Fibroblast of the aortic adventitia (primary cell): ENCODE measurements at places on chromosomes 16 and 17. TPM values are rescaled to one million over a fixed set of nuclear protein-coding genes. Genes with fewer than 3 reads are reported as not detected.

SLC38A8 gene
- total RNA-seq = not detected in 2 replicates

ITPRIPL2 gene
- 41.1 and 60.1 TPM in 2 replicates for total RNA-seq

ZACN gene
- total RNA-seq = not detected in 2 replicates

ASPHD1 gene
- 0.98 and 1.5 TPM in 2 replicates for total RNA-seq

FTO gene
- total RNA-seq = 135 and 145 TPM in 2 replicates

BAHCC1 gene
- total RNA-seq = 11.7 and 14.3 TPM in 2 replicates
